Activated CD4-positive, alpha-beta T cell treated with anti-CD3 and anti-CD28 coated beads, Interleukin-2, Interleukin-6, amounts not matched to agents 100 ng/mL and 50 ng/mL, durations not matched to agents 16 hours and 8 hours (primary cell): ENCODE measurements at places on chromosomes 12 and 14.

GRCh38 chr14:78316786-78317185 is 146.6 kb downstream of the NRXN3 start:
- DNase-seq = no peak

DNA sequence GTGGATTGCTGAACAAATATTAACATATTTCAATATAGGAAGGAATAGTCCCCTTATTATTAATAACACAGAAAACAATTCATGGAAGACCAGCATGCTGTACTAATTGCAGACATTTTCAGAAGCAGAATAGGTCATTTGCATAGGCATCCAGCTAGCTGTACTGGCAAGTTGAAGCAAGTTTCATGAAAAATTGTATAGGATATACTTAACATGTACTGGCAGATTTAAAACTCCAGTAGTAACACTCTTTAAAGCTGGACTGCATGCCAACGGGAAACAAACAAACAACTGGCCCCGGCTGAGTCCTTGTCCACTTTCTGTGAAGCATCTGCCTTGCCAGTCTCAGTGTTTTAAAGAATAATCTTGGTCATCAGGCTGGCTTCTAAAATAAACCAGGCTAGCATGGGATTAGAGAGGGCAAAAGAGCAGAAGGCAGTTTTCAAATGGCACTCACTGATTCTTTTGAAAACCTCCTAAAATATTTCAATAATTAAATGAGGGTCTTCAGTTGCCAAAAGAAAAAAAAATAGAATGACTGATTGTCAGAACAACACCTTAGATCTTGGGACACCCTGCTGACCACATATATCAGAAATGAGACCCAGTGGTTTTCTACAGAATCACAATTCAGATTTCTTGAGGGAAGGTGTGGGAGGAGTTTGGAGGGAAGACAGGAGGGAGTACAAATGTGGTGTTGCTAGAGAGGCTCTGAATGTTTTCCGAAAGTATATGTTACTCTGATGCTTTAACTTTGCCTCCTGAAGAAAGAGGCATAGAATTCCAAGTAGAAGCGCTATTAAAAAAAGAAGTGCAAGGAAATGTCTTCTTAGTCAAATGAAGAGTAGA is 122.5 kb upstream of the KRAS start:
- peak; percentile 63 for DNase-seq

- DNase-seq = no peak
Observed at GRCh38 chr14:59360923-59361794, 104.0 kb downstream of the GPR135 start.

GRCh38 chr12:43306066-43306465 is 245.9 kb downstream of the ADAMTS20 start:
- DNase-seq = no peak

DNA sequence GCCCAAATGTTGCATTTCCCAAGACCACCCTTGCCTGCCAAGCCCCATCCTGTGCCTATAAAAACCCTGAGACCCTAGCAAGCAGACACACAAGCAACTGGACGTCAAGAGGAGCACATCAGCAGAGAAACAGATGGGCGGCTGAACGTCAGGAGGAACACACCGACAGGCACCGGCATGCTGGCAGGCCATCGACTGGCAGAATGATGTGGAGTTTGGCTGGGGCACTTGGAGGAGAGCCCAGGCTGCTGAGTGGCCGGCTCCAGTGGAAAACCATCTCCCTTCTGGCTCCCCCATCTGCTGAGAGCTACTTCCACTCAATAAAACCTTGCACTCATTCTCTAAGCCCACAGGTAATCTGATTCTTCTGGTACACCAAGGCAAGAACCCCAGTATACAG is 130.1 kb downstream of the SLC41A2 start:
- DNase-seq = no peak

- no peak for DNase-seq
Observed at GRCh38 chr12:29725587-29726320, 58.0 kb downstream of the TMTC1 start.

DNA sequence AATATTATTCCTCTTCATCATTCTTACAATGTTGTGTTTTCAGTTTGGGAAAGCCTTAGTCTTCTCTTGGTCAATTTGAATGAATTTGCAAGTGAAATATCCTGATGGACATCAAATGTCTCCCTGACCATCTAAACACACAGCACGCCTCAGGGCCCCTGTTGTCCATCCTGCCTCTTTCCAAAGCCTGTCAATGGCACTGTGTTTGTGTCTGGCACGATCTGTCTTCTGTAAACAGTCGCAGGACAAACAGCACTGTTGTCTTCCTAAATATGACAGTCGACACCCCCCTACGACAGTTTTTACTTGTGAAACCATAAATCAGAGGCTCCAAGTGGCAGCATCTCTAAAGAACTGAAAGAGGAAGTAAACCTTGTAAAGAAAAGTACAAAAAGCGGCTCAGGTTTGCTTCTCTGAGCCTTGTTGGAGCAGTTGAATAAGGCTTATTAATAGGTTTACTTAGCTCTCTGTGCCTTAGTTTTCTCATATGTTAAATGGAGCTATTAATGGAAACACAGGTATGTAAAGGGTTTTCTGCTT is 285.8 kb downstream of the NRXN3 start:
- DNase-seq = no peak

GRCh38 chr14:93375673-93376156 is 28.7 kb downstream of the COX8C start:
- no peak for DNase-seq

- no peak for DNase-seq
Observed at GRCh38 chr14:54207075-54207474, 189.7 kb upstream of the CDKN3 start.

DNA sequence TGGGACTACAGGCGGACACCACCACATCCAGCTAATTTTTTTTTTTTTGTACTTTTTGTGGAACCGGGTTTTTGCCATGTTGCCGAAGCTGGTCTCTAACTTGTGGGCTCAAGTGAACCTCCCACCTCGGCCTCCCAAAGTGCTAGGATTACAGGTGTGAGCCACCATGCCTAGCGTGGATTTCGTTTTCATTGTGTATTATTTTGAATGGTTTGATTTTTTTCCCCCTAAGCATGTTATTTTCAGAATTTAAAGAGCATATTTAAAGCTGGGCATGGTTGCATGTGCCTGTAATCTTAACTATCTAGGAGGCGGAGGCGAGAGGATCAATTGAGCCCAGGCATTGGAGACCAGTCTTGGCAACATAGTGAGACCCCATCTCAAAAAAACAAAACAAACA is 13.1 kb downstream of the TMEM63C start:
- no peak for DNase-seq

DNA sequence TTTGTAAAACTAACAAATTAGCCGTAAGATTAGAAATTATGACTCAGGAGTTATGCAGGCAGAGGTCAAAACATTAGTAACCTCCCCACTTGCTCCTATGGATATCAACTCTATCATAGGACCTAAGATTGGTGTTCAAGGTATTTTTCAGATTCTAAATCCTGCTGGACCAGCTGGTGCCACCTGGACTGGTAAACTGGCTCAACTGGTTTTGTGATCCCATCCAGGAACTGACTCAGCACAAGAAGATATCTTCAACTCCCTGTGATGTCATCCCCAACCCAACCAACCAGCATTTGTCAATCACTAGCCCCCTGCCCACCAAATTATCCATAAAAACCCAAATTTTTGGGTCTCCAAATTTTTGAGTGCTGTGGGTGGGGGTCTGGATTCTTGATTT is 98.1 kb upstream of the OR4E1 start:
- no peak for DNase-seq

- peak; percentile 13 for DNase-seq
Observed at GRCh38 chr14:76203086-76204001, 51.6 kb downstream of the GPATCH2L start.

GRCh38 chr12:53670308-53670707 is 5.6 kb downstream of the ATP5MC2 start:
- DNase-seq = no peak

- DNase-seq = no peak
Observed at GRCh38 chr12:12938541-12938940, 13.4 kb downstream of the GPRC5D start.

DNA sequence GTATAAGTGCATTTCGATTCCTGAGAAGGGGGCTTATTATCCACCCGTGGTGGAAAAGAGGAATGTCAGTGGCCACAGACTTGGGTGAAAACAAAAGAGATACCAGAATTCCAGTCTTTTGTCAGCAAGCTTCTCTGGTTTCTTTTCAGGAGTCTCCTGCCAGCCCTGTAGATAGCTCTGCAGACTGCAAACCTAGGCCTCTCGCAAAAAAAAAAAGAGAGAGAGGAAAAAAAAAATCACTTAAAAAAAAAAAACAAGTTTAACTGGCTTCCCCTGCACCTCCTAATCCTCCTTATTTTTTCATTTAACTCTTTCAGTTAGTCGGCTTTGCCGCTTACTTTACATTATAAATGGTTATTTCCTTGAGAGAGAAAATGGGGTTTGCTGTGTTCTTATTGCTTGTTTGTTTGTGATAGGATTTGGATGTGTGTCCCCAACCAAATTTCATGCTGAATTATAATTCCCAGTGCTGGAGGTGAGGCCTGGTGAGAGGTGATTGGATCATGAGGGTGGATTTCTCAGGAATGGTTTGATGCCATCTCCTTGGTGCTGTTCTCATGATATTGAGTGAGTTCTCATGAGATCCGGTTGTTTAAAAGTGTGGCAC is 170.0 kb downstream of the BCL11B start:
- DNase-seq = no peak

GRCh38 chr14:22271838-22272799 is 316.9 kb downstream of the DAD1 start:
- DNase-seq = no peak

GRCh38 chr12:112891093-112892024 is 15.4 kb upstream of the OAS1 start:
- DNase-seq = no peak

DNA sequence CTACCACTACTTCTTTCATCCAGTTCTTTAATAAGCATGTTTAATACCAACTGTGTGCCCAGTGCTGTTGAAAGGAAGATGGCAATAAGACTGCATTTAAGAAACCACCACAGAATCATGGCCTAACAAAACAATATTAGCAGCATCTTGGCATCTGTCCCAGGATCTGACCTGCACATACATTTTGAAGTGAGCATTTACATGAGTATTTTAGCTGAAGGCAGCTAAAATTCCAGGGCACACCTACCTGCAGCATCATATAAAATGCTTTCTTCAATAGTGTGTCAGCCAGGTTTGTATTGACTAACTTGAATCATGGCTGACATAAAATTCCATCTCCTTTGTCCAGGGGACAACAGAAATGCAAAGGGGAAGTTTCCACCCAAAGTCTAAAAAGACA is 65.0 kb upstream of the ARHGAP5 start:
- no peak for DNase-seq

DNA sequence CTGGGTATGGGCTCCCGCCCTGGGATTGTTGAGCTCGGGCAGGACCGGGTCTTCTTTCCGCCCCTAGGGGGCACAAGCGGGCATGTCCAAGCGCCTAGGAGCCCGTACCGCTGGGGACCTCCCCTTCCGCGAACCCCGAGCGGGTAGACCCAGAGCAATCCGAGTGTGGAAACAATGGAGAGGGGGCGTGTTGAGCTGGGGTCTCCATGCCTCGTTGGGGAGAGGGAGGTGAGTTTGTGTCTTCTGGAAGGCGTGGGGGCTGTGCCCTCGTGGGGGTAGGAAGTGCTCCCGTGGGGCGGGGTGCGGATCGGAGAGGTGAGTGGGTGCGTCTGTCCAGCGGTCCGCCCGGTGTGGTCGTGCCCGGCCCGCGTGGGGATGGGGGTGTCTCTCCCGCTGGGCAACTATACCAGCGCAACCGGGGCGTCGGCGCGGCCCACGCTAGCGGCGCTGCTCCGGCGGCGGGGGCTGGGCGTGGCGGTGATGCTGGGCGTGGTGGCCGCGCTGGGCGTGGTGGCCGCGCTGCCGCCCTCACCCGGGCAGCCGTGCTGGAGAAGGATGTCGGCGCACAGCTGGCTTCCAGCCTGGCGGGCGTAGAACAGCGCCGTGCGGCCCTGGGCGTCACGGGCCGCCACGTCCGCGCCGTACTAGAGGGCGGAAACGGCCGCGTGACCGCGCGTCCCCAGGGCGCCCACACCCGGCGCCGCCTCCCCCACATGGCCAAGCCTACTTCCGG is 12.2 kb downstream of the AGAP2 start:
- peak; percentile 35 for DNase-seq

DNA sequence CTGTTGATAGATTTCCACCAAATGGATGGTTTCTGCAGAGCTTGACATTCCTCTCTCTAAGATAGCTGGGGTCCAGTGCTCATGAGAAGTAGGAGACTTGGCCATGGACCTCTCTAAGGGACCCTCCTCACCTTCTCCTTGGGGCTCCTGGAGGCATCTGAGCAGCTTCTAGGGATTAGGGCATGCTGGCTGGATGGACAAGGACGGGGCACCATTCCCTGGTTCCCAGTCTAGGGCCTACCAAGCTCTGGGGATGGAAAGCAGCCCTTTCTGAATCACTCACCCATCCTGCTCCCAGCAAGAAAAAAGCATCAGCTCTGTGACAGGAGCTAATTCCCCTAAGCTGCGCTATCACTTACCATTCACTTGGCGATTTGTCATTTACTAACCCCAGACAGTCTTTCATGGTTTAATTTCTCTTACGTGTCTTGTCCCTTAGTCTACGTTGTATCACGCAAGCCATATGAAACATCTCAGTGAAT is 39.5 kb downstream of the VWF start:
- no peak for DNase-seq

GRCh38 chr12:123715195-123715594 is 3.0 kb downstream of the ATP6V0A2 start:
- peak; percentile 63 for DNase-seq

DNA sequence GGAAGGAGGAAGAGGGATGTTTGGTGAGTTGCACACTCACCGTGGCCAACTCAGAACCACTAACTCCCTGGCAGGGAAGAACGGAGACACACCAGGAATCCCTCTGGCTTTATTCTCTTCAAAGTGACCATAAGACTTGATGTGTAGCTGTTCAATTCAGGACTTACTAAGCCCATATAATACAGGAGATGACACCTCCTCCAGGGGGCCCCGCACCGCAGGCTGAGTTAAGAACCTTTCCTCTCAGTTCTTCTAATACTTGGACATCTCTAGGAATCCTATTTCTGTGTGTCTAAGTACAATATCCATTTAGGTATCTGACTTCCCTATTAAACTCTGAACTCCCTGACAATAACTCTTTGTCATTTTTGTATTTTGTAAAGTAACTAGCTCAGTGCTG is 49.5 kb downstream of the DCAF4 start:
- no peak for DNase-seq

DNA sequence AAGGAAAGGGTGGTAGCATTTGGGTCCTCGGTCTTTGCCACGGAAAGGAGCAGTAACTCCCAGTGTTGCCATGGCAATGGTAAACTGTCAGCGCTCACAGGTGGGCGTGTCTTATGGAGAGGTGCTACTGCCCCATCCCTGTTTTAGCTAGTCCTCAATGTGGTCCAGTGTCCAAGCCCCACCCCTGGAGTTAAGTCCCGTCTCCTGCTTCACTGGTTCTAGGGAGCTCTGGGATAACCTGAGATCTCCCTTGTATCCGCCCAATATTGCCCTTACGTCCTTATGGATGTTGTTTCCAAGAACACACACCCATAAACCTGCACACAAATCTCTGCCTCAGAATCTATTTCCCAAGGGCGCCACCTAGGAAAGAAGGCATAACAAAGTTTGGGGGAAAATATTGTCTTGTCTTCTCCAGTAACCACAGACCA is 64.2 kb downstream of the SPRING1 start:
- DNase-seq = peak; percentile 27
